ENCODE measurements at places on chromosomes 4 and X. TPM values are rescaled to one million over a fixed set of nuclear protein-coding genes. Genes with fewer than 3 reads are reported as not detected.

COQ2 gene
- total RNA-seq = 21.8 TPM

CA5B gene
- total RNA-seq = 3.1 TPM

STOX2 gene
- total RNA-seq = 4.1 TPM

CT45A2 gene
- not detected for total RNA-seq

GYPB gene
- not detected for total RNA-seq

MAGEA2 gene
- total RNA-seq = 0.07 TPM

Measured in A549 treated with DMSO at 1 μM for 4 hours (cell line).